Stimulated activated CD4-positive, alpha-beta T cell treated with anti-CD3 and anti-CD28 coated beads, Interleukin-4, amount 100 ng/mL, for 1 hour (primary cell): ENCODE measurements at places on chromosomes 2 and 18.
A peak's percentile ranks its signal among the peaks of the same experiment; 100 is the strongest.

DNA sequence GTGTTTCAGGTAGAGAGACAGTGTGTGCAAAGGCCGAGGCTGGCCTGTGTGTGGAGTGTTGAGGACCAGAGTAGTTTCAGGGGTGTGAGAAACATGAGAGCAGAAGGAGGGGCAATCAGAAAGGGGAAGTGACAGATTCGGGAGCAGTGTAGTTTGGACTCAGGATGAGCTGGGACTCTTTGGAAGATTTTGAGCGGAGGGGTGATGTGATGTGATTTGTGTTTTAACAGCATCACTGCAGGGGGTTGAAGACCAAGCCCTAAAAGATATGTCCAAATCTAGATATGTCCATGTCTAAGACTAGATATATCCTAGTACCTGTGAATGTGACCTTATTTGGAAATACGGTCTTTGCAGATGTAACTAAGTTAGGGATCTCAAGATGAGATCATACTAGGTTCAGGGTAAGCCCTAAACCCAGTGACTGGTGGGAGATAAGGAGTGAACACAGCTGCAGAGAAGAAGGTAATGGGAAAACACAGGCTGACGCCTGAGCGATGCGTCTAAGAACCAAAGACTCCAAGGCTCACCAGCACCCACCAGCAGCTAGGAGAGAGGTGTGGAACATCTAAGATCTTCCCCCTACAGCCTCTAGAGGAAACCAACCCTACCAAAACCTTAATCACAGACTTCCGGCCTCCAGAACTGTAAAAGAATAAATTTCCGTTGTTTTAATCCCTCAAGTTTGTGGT is 38.5 kb upstream of the MYO3B start:
- no peak for DNase-seq

DNA sequence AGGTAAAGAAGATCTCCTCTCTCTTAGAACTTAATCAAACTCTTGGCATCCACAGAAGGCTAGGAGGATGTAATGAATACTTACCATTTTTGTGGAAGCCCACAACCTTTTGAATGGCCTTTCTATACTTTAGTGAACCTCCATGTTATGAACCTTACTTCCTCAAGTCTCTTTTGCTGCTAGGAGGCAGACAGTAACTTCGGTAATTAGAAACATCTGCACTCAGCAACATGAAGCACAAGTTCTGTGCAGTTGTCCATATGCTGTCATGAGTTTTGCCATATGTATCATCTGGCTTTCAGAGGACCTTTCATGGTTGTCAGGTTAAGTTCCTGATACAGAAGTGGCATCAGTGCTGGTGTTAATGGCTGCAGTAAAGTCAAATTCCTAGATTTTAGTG is 50.4 kb downstream of the PDK1 start:
- no peak for DNase-seq

GRCh38 chr2:113173542-113174375 is at the start of gene PSD4:
Gene PSD4 (plus strand): TSS chr2:113173971. CDS start chr2:113182457, 8,486 bp downstream.
- DNase-seq: peak; percentile 80

GRCh38 chr2:61493523-61493942 is 22.6 kb upstream of the USP34 start:
- no peak for DNase-seq

DNA sequence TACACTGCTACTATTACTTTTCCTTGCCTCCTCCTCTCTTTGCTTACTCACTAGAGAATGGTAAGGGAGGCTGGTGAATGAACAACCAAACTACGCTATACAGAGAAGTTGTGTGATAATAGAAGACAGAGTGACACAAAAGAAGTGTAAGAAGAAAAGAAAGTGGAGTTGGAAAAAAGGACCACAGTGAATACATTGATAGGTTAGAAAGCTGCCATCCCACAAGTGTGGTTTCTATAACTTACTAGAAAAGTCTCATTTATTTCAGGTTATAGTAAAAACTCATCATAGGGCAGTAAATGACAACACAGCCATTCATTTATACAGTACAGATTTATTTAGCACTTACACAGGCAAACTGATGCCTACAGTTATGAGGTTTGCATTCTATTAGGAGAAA is 77.3 kb downstream of the TTC21B start:
- DNase-seq: no peak
